ENCODE measurements at places on chromosomes 2 and 18.

DNA sequence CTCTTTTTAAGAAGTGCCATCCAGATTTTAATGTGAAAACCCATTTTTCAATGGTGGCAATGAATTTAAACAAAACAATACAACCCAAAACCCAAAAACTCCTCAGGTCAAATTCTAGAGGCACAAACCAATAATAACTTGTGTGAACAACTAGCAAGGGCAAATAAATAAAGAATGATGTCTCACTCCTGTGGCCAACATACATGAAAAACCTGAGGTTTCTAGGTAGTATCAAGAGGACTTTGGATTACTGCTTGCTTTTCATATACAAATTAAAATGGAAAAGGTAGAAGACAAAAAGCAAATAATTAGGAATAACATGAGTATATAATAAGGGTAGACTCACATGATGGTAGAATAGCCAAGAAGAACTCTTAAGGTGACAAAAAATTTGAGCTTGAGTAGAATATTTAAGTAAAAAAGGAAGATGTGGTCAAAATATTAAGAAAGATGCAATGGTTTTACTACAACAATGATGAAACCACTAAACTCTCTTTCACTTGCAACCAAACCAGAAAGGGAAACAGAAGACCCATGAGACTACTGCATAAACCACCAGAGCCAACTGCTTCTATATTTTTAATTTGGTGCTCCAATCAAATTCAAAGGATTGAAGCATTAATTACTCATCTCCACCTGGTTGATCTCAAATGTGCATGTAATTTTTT is 53.5 kb downstream of the DARS1 start:
- DNase-seq = no peak

- DNase-seq = no peak
Measured at GRCh38 chr2:37934591-37935513, 9.8 kb downstream of the RMDN2 start.

- no peak for DNase-seq
Measured at GRCh38 chr2:15112216-15112615, 448.9 kb downstream of the NBAS start.

GRCh38 chr18:32847691-32848090 is 74.9 kb upstream of the KLHL14 start:
- DNase-seq = no peak

DNA sequence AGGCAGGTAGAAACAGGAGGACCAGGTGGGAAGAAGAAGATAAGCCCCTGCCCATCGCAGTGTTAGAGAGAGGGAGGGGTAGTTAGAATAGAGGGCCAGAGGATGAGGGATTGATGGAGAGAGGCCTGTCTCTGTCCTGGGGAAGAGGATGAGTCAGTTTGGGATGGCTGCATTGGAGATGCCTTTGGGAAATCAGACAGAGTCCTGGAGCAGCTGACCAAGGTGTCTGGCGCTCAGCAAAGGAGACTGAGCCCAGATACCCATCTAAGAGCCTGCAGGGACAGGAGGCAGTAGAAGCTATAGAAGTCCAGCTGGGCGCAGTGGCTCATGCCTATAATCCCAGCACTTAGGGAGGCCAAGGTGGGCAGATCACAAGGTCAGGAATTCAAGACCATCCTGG is 177.8 kb upstream of the HAAO start:
- DNase-seq = no peak

GRCh38 chr2:31070339-31071125 is 67.7 kb downstream of the GALNT14 start:
- no peak for DNase-seq

GRCh38 chr2:9473308-9473984 is 905 bp upstream of the IAH1 start:
- DNase-seq = peak; percentile 54

- no peak for DNase-seq
Measured at GRCh38 chr18:13661051-13661778, 65.1 kb downstream of the FAM210A start.

GRCh38 chr2:150669492-150669891 is 182.0 kb upstream of the RND3 start:
- no peak for DNase-seq

GRCh38 chr18:8933714-8934284 is 168.7 kb upstream of the NDUFV2 start:
- DNase-seq = no peak

DNA sequence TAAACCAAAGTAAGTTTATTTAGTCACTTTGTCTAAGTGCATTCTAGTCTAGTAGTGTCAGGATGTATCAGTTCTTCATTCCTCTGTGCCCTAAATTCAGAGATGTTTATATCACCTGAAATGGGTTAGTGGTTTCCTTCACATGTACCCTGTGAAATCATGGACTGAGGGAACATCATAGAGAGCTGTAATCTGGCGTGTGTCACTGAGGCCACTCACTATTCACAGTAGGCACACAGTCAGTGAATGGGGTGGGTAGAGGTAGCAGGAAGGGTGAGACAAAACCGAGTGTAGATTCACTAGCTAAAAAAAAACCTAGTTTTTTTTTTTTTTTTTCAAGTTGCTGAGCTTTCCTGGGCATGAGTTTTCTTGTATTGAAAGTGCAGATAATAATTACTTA is 5.6 kb downstream of the KIF5C start:
- no peak for DNase-seq

DNA sequence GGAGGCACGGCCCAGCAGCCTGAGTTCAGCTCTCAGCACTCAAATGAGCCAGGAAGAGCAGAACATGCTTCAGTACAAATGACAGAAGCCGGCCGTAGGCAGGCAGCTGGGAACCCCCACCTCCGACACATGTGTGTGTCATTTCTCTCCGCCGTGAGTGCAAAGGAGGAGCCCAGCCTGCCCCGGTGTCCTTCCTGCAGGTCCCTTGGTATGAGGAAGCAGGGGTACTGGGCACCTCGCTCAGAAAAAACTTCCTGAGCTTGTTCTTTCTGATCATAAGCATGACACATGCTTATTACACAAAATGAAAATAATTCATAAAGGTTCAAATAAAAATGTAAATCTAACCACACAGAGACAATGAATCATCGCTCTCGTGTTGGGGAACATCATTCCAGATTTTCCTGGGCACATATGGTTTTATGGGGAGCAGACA is 35.3 kb downstream of the KCNF1 start:
- DNase-seq = no peak

DNA sequence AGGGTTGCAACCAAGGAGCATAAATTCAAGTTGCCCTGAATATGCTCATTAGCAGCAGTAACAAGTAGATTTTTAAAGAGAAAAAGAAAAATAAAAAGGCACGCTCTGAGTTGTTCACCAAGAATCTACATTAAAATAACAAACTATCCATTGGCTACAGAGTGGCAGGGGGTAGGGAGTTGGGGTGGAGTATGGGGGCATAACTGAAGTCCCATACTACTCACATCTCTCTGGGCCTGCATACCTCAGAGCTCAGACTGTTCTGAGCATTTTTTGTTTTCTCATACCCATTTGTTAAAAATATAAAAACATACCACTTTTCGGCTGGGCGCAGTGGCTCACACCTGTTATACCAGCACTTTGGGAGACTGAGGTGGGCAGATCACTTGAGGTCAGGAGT is 31.4 kb downstream of the ORC4 start:
- DNase-seq = no peak

- DNase-seq = no peak
Measured at GRCh38 chr2:1414121-1414520, 858 bp downstream of the TPO start.

DNA sequence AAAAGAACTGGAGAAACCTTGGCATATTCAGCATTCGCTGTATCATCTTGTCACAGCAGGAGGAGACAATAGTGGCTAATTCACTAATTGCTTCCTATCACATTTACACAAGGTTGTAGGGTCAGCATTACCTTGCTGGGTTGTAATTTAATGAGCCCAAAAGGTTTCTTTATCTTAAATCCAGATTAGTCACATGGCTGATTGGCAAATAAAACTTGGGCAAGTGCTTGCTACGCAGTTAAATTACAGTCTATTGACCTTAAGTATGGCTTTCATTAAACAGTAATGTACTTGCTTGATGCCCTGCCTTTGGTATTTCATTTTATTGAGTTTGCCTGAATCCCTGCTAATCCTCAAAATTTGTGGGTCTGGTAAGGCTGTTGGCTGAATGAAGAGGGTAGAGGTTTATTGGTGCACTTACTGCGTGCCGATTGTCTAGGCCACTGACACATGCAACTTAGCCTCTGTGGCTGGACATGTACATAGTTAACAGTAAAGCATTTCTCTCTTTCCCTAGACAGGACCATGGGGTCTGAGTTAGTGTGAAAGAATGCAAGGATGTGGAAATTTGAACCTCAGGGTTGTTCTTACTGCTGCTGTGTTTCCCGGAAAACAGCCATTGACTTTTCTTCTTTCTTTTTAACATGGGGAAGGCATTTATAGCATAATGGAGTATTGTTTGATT is 34.3 kb downstream of the FMNL2 start:
- no peak for DNase-seq

DNA sequence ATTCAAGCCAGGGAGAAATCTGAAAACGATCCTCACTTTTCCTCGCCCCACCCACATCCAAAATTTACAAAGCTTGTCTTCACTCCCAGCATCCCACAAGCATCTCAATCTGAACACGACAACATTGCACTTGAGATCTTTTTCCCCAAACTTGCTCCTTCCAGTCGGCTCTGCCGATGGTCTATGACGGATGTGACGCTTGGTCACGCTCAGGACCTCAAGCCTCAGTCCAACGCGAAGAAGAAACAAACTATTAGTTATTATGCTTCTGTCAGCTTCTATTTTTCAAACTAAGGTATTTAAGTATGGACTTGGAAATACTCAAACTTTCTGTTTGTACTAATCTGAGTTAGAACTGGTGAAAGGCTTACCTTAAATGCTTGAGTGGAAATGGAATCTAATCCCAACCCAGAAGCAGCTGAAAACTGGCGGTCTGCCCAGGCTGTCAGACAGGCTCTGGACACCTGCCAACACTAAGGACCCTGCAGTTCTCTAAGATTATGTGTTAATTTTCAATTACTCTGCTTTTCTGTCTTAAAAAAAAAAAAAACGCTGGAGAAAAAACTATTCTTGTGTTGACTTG is 132.1 kb upstream of the DNMT3A start:
- no peak for DNase-seq

DNA sequence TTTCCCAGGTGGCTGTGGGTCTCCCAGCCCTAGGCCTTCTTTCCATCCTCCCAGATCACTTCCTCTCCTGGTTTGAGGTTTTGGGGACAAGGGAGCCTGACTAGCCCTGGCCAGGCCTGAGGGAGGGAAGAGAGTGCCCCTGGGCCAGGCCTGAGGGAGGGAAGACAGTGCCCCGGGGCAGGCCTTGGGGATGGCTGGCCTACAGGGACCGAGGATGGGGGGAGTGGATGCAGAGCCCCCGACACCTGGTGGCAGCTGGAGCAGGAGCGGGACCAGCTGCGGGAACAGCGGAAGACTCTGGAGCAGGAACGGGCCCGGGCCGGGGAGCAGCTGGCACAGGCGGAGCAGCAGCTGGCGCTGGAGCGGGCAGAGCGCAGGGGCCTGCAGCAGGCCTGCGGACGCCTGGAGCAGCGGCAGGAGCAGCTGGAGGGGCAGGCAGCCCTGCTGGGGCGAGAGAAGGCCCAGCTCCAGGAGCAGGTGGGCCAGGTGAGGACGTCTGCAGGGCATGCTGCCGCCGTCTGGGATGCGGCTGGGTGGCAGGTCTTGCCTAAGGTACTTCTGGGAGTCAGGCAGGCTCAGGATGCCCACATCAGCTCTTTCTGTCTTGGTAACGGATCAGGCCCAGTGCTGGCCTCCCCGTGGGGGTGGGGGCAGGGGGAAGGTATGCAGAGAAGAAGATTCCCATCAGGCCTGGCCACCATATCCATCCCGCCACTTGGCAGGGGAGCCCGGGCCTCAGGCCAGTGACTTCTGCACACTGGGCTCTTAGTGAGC is 29.2 kb downstream of the CROCC2 start:
- DNase-seq = no peak

GRCh38 chr2:46966576-46966975 is 51.0 kb upstream of the MCFD2 start:
- no peak for DNase-seq

GRCh38 chr18:45777393-45777792 is 48.1 kb upstream of the SIGLEC15 start:
- no peak for DNase-seq

DNA sequence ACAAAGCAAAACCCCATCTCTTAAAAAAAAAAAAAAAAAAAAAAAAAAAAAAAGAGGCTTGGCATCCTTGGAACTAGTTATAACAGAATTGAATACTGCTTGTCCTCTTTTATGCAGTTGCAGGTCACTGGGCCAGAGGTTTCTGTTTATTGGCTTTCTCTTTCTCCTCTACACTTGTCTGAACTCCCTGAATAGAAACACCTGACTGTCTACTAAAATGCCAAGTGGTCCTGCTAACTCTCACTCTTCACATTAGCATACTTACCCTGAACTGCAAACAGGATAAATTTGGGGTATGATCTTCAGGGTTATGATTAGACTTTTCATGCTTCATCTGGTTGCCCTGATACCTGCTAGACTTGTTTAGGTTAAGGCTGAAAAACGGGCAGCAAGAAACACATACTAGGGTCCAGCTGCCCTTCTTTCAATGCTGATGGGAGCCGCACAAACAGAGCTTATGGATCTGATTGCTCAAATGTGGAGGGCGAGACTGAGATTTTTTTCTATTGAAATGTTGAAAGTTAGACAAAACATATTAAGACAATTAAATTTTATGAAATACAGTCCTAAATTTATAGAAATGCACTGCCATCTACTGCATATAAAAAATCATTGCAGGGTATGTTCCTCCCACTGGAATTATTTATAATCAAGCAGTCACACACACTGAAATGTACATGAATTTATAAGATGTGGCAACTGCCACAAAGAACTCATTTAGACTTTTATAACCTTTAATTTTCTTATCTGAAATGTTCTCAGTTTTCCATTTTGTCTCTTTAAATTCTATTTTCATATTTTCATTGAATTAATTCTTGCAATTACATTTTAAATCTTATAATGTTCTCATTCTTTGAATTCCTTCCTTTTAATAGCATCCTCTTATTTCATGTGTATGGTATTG is 40.8 kb downstream of the GTF3C3 start:
- no peak for DNase-seq

GRCh38 chr18:57845605-57846074 is 42.5 kb upstream of the ATP8B1 start:
- no peak for DNase-seq

DNA sequence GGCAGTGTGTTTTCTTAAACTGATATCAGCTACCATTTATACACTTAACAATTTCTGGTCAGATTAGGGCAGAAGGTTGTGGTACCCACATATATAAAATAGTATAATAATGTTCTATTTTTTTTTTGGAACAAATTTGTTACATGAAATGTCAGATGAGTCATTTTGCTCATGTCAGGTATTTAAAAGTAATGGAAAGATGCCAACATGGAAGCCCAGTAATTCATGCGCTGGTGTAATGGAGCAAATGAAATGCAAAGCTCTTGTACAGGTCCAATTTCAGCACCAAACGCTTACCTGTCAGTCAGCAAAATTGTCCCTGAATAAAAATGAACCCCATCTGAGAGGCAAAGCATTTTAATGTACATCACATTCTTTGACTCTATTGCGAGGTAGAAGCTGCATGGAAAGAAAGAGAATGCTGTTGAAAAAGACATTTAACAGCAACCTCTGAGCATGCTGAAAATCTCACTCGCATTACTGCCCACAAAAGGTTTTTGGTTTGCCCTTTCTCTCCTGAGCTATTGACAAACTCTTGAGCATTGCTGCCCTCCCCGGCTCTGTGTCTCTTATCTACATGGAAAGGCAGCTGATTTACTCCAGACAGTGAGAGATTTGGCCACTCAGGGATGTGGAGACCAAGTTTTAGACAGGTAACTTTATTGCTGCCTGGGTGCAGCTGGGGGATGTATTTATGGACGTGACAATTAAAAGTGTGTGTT is 217.5 kb downstream of the CAMKMT start:
- no peak for DNase-seq

Data from activated CD8-positive, alpha-beta memory T cell treated with anti-CD3 and anti-CD28 coated beads, Interleukin-2, amount 10 ng/mL, durations not matched to agents 7 days and 5 days (primary cell).